ENCODE measurements at places on chromosomes 6 and 20. TPM values are rescaled to one million over a fixed set of nuclear protein-coding genes. Genes with fewer than 3 reads are reported as not detected.

The ZSCAN12 gene
- 0.81 TPM for total RNA-seq

The SSTR4 gene
- total RNA-seq: not detected

The MDFI gene
- 35.5 TPM for total RNA-seq

The RUNX2 gene
- total RNA-seq: 1.1 TPM

The MROH8 gene
- total RNA-seq: 0.79 TPM

The PLN gene
- total RNA-seq: not detected

The GLP1R gene
- not detected for total RNA-seq

The SLC17A1 gene
- total RNA-seq: not detected

The C20orf141 gene
- not detected for total RNA-seq

The SMPDL3A gene
- 2.4 TPM for total RNA-seq

The PAK5 gene
- total RNA-seq: not detected

The GSTA2 gene
- total RNA-seq: not detected

The SLC22A3 gene
- 0.07 TPM for total RNA-seq

The FKBP5 gene
- 50.3 TPM for total RNA-seq

The CLPSL1 gene
- total RNA-seq: not detected

The HLA-DOB gene
- total RNA-seq: 0.64 TPM

The REV3L gene
- total RNA-seq: 12.8 TPM

The SPEF1 gene
- 0.93 TPM for total RNA-seq

The MACROD2 gene
- total RNA-seq: 3.7 TPM

The GUCA1A gene
- not detected for total RNA-seq

The LSM14B gene
- 51.3 TPM for total RNA-seq

The SLC17A2 gene
- total RNA-seq: not detected

The THEMIS gene
- 0.20 TPM for total RNA-seq

The PDE10A gene
- 0.37 TPM for total RNA-seq

The IL17A gene
- total RNA-seq: not detected

The GPLD1 gene
- total RNA-seq: 2.1 TPM

The OSTM1 gene
- total RNA-seq: 11.2 TPM

The SPINT4 gene
- not detected for total RNA-seq

The RCAN2 gene
- total RNA-seq: 0.57 TPM

The FAM162B gene
- total RNA-seq: not detected

The FAXC gene
- total RNA-seq: 4.7 TPM

The TFAP2B gene
- not detected for total RNA-seq

The VIP gene
- total RNA-seq: not detected

The GABBR1 gene
- 43.4 TPM for total RNA-seq

The OR2H2 gene
- total RNA-seq: not detected

The CALHM6 gene
- total RNA-seq: not detected

The NRN1 gene
- total RNA-seq: not detected

The CNR1 gene
- not detected for total RNA-seq

The ESR1 gene
- 0.17 TPM for total RNA-seq

The SPO11 gene
- not detected for total RNA-seq

The RAET1G gene
- total RNA-seq: 0.37 TPM

The MYT1 gene
- 7.1 TPM for total RNA-seq

The COL21A1 gene
- not detected for total RNA-seq

The PPP1R14C gene
- total RNA-seq: 7.8 TPM

The FOXA2 gene
- 0.10 TPM for total RNA-seq

The TREML1 gene
- total RNA-seq: not detected

The C2 gene
- 3.1 TPM for total RNA-seq

The EYA4 gene
- not detected for total RNA-seq

The FAM83C gene
- not detected for total RNA-seq

The AMD1 gene
- 71.4 TPM for total RNA-seq

The ACTL10 gene
- total RNA-seq: 0.22 TPM

The DDX39B gene
- 545 TPM for total RNA-seq

The CRISP3 gene
- total RNA-seq: not detected

The LRP11 gene
- 27.8 TPM for total RNA-seq
